NCI-H2107 (cell line): ENCODE measurements at places on chromosomes 4 and X.

DNA sequence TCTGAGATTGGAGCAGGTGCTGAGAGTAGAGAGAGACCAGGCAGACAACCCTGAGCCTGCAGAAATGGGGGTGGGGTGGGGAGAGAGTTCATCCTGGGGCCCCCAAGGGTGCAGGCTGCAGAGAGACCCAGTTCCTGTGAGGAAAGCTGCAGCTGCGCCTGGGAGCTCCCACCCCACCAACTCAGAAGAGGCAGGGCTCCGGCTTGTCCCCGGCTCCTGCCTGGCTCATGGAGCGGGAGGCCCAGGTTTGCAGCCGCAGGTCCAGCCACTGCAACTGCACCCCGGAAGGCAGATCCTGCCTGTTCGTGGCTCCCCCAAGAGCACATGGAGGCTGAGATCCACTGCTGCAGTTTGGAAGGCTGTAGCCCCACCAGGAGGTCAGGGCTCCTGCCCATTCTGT, 44.2 kb upstream of the DGKK start:
- no peak for DNase-seq

- peak; percentile 24 for DNase-seq
Measured at GRCh38 chr4:184279496-184280061, 61.9 kb upstream of the ENPP6 start.

- no peak for DNase-seq
Measured at GRCh38 chrX:118350706-118351105, 4.8 kb downstream of the WDR44 start.

DNA sequence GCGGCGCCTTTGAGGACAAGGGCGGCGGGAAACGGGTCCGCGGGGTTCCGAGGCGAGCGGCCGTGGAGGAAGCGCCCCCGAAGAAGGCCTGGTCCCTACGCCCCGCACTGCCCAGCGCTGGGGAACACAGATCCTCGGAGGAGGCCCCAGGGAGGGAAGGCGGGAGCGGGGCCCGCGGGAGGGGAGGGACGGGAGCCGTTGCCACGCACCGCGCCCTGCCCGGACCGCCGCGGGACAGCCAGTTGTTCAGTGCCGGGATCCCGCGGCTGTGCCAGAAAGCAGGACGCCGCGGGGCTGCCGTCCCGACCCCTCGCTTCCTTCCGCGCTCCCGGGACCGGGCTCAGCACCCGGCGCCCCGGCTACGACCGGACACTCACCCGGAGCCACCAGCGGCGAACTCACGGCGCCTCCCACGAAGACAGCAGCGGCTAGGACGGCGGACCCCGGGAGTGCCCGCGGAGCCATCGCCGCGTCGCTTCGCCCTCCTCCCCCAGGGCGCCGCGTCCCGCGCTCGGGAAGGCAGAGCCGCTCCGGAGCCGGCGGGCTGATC, 278 bp downstream of the RELL1 start:
- DNase-seq = no peak

DNA sequence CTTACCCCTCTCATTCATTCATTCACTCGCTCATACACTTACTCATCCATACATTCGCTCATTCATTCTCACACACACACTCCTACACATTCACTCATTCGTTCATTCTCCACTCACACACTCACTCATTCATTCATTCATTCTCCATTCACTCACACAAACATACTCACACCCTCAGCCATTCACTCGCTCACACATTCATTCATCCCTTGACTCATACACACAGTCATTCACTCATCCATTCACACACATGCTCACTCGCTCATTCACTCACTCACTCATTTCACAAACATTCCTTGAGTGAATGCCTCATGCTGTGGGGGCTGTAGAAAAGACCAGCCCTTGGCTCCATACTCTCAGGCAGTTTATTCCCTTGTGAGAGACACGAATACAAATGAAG, 151.1 kb upstream of the MAMLD1 start:
- DNase-seq = no peak

DNA sequence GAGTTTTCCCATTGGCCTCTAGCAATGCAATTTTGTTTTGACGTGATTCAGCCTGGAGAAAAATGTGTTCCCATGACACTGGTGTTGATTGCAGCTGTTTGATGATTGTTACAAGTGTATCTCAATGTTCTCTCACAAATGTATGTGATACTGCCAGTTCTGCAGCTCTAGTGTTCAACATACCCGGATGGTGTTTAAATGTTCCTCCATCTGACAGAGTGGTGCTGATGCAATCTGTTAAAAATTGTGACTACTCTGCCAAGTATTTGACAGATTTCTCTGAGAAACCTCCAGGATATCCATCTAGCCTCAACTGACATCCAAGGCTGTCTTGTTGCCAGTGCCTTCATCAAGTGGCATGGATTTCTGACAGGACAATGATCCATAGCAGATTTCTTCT, 657.2 kb upstream of the DIAPH2 start:
- no peak for DNase-seq

- DNase-seq = no peak
Measured at GRCh38 chrX:132909643-132910042, 48.8 kb downstream of the HS6ST2 start.

GRCh38 chr4:53622739-53623151, 31.5 kb upstream of the LNX1 start:
- no peak for DNase-seq

GRCh38 chr4:48109413-48110263, 24.4 kb downstream of the TXK start:
- no peak for DNase-seq
